ENCODE measurements at places on chromosomes 5 and 9.

GRCh38 chr9:133693116-133693515, 45.0 kb downstream of the SARDH start:
- DNase-seq = no peak

DNA sequence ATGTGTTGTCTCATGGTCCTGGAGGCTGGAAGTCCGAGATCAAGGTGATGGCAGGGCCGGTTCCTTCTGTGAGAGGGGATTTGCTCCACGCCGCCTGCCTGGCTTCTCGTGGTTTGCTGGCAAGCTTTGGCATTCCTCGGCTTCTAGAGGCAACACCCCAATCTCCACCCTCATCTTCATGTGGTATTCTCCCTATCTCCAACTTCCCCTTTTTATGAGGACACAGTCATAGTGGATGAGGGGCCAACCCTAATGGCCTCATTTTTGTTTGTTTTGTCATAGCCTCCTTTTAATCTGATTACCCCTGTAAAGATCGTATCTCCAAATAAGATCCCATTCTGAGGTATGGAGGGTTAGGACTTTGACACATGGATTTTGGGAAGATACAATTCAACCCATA, 41.7 kb upstream of the CLK4 start:
- DNase-seq = no peak

DNA sequence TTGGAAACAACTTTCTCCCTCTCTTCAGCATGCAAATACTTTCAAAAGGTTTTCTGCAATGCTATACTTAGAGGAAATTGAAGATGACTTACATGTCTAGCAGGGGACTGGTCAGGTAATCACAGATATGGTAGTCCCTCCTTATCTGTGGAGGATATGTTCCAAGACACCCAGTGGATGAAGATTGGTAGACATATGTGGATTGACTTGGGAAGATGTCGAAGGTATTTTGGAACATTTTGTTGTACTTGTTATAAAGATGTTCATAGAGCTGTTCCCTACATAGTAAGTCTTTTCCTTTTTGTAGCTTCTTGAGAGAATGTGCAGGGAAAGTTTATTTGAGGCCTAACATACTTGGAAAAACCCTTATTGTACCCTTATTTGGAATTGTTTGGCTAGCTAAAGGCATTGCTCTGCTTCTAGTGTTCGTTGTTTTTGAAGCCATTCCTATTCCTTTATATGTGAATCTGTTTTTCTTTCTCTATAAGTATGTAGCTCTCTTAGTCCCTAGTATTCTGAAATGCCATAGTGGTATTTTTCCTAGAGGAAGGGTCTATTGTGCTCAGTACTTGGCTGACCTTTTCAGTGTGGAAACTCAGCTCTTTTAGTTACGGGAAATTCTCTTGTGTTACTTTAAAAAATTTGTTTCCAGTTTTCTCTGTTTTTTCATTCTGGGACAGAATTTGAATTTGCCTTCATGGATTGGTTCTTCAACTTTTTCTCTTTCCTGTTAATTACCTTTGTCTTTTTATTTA, 25.7 kb downstream of the GPR151 start:
- no peak for DNase-seq

GRCh38 chr5:1495525-1495897, 28.2 kb downstream of the LPCAT1 start:
- DNase-seq = no peak

- DNase-seq = no peak
Observed at GRCh38 chr9:116868201-116868600, 181.1 kb downstream of the TRIM32 start.

DNA sequence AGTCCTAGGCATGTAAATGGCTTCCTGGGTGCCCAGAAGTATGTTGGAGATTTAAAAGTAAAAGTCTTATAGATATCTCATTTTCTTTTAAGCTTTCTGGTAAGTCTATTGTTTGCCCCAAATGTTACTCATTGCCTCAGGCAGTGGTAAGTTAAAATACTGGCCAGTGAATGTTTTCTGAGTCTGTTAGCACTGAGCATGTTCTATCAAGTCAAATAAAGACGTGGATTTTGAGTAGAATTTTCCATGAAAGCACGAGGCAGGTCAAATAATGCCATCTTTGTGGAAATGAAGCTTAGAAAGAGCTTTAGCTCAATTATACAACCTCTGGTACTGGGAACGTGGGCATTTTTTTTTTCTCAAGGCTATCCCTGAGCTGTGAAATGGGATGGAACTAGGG, 651.3 kb upstream of the ACO1 start:
- no peak for DNase-seq

DNA sequence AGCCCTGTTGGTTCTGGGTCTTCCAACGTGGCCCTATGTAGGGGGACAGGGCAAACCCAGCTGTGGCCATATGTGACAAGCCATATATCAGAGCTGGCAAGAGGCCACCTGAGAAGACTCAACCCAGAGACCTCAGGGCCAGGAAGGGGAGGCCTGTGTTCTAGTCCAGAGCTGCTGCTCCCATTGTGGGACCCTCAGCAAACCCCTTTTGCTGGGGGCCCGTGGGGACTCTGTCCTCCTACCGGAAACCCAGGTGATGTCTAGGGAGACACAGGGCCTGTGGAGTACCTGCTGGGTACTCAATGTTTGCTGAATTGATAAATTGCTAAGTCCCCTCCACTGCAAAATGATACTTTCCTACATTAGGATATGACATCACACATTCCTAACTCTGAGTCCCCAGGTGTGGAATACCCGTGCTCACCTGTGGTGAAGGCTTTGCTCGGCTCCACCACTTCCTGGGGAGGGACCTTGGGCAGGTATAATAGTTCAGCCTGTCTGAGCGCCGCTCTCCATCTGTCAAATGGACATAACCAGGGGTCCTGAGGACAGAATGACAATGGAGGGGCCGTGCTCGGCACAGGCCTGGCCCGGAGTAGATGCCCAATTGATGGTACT, 38.4 kb upstream of the ASS1 start:
- no peak for DNase-seq

GRCh38 chr9:38355517-38356120, 36.9 kb upstream of the ALDH1B1 start:
- no peak for DNase-seq

Measured in activated naive CD8-positive, alpha-beta T cell treated with anti-CD3 and anti-CD28 coated beads, Interleukin-2, amount 50 U/mL, for 16 hours (primary cell).